Fibroblast of skin of back (primary cell): ENCODE measurements at places on chromosomes 7 and 10.

- DNase-seq, result no peak
These were observed 1.3 kb downstream of the KAZALD1 start for GRCh38 chr10:101063050-101063525.

- peak; percentile 85 for DNase-seq
These were observed 1382.0 kb upstream of the CELF2 start for GRCh38 chr10:9635691-9636090.

DNA sequence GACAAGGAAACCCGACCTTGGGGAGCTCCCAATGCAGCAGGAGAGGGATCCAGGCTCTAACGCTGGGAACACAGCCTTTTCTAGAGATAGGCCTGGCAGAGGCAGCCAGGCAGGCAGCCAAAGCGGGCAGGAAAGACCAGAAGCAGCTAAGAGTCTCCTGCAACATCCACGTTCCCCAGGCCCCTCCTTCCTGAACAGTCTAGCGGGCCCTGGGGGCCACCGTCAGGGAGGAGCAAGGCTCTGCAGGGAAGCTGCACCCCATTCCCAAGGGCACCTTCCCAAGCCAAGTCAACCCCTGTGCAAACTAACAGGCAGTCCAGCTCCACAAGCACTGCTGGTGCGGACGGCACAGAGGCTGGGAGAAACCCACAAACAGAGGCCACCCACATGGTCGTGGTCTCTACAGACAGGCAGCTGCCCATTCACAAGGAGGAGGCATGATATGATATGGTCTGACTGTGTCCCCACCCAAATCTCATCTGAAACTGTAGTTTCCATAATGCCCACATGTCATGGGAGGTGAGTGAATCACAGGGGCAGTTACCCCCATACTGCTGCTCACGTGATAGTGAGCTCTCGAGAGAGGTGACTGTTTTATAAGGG is 115.7 kb downstream of the MAD1L1 start:
- peak; percentile 46 for DNase-seq

- DNase-seq, result no peak
These were observed 394.9 kb upstream of the DPP6 start for GRCh38 chr7:153657182-153657800.
